Memory B cell (primary cell): ENCODE measurements at places on chromosomes 16 and 17.
A peak's percentile ranks its signal among the peaks of the same experiment; 100 is the strongest.

GRCh38 chr17:64073771-64074703 lies 53.6 kb upstream of the ICAM2 start:
- peak; percentile 16 for DNase-seq

DNA sequence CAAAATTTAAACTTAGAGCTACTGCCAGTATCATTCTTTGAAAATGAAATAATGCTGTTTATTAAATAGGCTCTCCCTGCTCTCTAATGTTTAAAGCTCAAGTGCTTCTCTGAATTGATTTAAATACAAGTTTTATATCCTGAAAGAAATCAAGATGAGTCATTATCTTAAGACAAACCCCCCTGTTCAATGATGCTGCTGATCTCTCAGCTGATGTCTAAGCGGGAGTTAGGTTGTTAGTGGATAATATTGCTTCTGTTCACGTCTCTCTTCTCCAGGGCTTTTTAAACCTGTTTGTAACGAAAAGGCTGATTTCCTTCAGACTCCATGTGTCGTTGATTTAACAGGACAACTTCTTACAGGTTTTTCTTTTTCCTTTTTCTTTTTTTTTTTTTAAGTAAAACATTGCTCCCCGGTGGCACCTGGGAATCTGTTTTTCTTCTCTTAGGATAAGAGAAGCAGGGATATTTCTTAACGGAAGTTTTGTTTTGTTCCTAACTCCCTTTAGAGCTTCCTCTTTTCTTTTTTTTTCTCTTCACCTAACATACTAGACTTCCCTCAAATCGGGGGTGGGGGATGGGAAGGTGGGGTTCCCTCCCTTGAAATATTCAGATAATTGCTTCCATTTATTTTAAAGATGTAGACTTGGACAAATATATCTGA lies 807 bp upstream of the LYRM9 start:
- DNase-seq: no peak

DNA sequence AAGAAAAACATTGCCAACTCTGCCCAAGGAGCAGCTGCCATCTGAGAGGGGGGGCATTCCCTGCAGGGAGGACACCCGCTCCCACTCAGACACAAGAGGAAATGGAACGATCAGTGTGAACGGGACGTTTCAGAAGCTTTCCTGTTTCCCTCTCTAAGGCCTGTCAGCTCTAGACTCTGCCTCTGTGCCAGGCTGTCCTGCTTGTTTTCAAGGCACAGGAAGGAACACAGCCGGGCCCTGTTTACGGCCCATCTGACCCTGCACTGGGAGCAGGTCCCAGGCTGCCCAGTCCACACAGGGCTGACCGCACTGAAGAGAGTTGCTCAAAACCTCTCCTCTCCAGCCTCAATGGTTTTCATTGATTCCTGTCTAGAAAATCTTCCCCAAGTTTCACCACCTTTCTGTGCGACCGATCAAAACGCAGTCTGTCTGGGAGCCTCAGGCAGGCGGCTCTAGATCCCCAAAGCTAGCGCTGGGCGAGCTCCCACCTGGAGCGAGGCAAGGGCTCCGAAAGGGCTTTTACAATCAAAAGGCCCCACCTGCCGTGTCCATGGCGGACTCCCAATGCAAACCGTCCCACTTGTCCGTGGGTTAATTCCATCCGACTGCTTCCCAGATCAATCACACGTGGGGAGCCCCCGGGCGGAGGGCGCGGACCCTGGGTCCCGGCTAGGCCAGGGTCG lies 1.5 kb downstream of the PIEZO1 start:
- no peak for DNase-seq

DNA sequence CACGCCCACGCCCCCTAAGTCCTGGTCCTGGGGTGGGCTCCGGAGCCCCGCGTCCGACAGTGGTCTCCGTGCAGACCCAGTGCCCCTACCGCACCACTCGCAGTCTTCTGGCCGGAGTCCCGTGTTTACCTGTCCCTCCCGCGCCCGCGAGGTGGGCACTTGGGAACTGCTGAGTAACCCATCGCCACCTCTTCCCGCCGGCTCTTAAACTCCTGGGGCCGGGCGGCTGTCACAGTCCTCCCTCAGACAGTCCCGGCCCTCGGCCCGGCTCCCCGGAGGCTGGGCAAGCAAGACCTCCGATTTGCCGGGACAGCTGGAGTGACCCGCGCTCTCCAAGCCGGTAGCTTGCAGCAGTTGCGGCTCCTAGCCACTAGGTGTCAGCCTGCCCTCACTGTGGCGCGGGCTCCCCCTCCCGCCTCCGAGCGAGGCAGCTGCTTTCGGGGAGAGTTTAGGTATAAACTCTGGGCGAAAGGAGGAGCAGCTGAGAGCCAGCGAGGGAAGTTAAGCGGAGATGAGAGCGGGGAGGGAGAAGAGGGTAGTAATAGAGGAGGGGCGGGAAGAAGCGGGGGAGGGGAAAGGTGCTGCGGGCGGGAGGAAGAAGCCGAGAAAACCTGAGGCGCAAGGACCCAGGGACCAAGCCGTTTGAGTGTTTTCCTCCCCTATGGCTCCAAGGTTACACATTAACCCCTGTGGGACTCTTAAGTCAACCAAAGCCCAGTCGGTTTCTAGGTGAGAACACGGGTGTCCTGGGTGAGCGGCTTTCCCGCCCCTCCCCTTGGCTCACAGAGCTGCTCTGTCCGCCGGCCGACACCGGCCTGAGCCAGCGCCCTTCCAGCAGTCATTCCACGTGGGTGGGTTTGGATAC lies 826 bp upstream of the TLCD1 start:
- DNase-seq: peak; percentile 97

- no peak for DNase-seq
These were observed 83.5 kb upstream of the DNAJA2 start for GRCh38 chr16:47056688-47057629.

GRCh38 chr17:71437166-71437565 lies 683.7 kb upstream of the SOX9 start:
- DNase-seq: no peak

GRCh38 chr16:31423241-31423640 lies 4.9 kb downstream of the COX6A2 start:
- DNase-seq: no peak

DNA sequence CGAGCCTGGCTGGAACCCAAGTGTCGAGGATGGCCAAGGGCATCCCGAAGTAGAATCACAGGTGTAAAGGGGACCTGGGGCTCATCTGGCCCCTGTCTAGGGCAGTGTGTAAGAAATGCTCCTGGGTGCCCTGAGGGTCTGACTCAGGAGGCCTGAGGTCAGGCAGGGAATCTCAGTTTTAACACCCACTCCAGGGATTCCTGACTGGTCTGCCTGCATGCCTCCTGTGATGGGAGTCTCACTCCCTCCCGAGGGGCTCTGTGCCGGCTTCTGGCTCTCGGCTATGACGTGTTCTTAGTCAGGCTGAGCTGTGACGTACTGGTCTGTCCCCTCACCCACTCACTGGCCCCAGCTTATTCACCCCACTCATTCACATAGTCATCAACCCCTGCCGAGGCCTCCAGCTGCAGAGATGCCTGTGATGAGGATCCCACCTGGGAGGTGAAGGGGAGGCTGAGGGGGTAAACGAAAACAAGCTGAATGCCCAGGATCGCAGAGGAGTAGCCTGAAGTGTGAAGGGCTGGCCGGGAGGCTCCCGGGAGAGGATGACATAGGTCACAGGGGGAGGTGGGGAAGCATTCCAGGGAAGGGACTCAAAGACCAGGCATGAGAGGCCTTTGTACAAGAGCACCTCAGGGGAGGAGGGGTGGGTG lies 23.8 kb downstream of the FAM83G start:
- DNase-seq: no peak

GRCh38 chr17:45384047-45384788 lies 48.5 kb downstream of the ARHGAP27 start:
- no peak for DNase-seq

DNA sequence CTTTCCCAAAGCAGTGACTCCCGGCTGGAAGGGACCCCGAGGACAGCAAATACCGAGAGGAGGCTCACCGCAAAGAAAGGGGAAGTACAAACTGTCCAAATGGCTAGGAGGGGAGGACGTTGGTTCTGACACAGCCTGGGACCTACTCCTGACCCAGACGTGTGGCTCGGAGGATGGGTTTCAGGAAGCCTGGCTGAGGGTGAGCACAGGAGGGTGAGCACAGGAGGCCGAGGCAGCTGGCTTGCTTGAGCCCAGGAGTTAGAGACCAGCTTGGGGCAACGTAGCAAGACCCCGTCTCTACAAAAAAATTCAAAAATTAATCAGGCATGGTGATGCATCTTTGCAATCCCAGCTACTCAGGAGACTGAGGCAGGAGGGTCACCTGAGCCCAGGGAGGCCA lies 83.2 kb downstream of the C16orf78 start:
- no peak for DNase-seq

DNA sequence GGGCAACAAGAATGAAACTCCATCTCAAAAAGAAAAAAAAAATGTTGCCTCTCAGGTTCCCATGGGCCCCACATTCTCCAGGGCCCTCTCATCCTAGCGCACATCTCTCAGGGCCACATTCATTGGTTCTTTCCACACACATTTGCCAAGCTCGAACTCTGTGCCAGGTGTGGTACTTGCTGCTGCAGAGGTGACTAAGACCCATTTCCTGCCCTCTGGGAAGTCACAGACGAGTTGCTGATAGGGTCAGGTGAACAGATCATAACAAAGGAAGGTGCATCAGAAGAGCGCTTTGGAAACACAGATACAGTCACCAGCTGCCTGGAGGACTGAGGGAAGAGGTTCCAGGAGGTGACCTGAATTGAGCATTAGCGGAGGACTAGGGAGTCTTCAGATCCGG lies 1.0 kb downstream of the GSDMA start:
- DNase-seq: no peak

DNA sequence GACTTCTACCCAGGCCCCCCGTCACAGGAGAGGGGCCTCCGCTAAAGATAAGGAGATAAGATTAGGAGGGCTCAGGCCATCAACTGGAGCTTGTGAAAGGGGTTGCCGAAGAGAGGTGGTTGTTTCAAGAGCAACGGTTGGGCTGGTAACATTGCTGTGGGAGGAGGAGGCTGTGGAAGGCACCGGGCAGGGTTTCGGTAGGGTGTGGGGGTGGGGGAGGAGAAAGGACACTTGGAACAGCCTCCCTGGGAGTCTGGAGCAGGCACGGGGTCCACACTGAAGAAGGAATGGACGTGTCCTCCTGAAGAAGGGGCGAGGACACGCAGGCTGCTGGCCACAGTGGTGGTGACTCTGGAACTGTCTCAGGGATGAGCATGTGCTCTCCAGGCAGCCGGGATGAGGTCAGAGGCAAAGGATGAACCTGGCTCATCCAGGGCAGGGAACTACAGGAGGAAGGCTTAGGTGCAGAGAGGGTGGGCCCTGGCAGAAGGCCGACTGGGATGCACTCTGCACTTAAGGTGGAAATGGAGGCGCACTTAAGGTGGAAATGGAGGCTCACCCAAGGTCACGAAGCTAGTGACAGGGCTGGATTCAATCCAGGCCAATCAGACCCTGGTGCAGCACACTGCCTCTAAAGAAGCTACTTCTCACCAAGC lies 1.2 kb upstream of the EPX start:
- DNase-seq: no peak

DNA sequence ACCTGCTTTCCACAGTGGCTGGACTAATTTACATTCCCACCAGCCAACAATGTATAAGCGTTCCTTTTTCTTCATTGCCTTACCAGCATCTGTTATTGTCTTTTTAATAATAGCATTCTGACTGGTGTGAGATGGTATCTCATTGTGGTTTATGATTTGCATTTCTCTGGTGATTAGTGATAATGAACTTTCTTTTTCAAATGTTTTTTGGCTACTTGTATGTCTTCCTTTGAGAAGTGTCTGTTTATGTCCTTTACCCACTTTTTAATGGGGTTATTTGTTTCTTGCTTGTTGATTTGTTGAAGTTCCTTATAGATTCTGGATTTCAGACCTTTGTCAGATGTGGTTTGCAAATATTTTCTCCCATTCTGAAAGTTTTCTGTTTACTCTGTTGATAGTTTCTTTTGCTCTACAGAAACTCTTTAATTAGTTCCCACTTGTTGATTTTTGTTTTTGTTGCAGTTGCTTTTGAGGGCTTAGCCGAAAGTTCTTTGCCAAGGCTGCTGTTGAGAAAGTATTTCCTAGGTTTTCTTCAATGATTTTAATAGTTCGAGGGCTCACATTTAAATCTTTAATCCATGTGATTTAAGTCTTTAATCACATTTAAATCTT lies 26.8 kb downstream of the ITGAM start:
- DNase-seq: no peak

DNA sequence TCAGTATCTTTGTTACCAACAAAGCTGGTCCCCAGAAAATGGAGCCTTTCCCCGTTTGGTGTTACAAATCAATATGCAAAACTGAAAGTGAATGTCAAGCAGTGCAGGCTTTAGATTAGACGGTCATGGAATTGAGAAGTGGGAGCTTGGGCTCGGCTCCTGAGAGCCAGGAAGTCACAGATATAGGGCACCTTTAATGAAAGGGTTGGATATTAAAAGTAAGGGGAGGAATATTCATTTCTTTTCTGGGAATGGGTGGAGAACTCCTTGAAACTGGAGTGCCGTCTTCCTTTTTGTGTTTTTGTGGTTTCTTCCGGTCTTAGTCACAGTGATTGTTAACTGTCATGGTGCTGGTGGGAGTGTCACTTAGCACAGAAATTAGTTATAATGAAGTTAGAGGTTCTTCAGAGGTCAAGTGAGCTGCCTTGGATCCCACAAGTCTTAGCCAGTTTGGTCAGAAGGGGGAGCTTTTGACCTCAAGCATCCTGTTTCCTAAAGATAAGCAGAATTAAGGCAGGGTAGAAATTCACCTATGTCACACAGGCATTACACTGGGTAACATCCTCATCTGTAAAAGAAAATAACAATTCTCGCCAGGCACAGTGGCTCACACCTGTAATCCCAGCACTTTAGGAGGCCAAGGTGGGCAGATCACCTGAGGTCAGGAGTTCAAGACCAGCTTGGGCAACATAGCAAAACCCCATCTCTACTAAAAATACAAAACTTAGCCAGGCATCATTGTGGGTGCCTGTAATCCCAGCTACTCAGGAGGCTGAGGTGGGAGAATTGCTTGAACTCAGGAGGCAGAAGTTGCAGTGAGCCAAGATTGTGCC lies 9.6 kb upstream of the EIF1 start:
- DNase-seq: no peak

GRCh38 chr17:10992106-10992880 lies 154.4 kb upstream of the PIRT start:
- no peak for DNase-seq

DNA sequence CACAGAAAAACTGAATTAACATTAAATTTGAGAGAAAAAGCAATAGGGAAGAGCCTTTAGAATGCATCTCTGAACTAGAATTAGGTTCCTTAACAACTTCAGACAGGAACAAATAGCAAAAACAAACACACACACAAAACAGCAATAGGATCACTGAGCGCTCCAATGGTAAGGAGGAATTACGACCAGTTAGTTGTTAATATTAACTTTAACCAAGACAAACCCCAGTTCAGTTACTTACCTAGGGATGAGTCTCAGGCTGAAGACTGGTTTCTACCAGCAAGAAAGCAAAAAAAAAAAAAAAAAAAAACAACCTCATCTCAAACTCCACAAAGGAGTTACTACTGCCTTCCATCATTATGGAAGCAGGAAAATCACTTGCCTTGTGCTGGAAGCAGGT lies 14.6 kb downstream of the DHRS7B start:
- DNase-seq: no peak

- no peak for DNase-seq
These were observed 100.9 kb downstream of the AMFR start for GRCh38 chr16:56324406-56324805.

- DNase-seq: no peak
These were observed 30.6 kb downstream of the TMEM92 start for GRCh38 chr17:50304781-50305404.

GRCh38 chr17:18224387-18225120 lies 881 bp upstream of the LLGL1 start:
- no peak for DNase-seq

- DNase-seq: no peak
These were observed 134.6 kb downstream of the CYB561 start for GRCh38 chr17:63311416-63311937.
